Naive thymus-derived CD4-positive, alpha-beta T cell (primary cell): ENCODE measurements at places on chromosomes 12 and 14. TPM values are rescaled to one million over a fixed set of nuclear protein-coding genes. Genes with fewer than 3 reads are reported as not detected.

Gene SERPINA12
- total RNA-seq, result not detected

DNA sequence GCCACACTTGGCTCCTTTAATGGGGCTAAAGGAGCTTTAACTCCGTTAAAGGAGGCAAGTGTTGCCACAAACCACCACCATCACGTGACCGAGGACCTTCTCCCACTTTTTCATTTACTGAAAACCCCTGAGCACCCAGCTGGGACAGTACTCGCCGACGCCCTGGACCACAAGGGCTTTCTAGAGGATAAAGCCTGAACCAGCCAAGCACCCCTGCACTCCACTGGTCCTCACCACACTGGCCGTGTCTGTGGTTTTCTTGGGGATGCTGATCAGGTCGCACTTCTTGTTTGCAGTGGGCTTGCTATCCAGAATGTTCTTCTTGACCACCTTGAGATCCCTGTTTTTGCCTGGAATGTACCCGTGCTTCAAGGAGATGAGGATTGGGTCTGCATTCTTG is 14.7 kb upstream of the SELPLG start:
- DNase-seq, result no peak

DNA sequence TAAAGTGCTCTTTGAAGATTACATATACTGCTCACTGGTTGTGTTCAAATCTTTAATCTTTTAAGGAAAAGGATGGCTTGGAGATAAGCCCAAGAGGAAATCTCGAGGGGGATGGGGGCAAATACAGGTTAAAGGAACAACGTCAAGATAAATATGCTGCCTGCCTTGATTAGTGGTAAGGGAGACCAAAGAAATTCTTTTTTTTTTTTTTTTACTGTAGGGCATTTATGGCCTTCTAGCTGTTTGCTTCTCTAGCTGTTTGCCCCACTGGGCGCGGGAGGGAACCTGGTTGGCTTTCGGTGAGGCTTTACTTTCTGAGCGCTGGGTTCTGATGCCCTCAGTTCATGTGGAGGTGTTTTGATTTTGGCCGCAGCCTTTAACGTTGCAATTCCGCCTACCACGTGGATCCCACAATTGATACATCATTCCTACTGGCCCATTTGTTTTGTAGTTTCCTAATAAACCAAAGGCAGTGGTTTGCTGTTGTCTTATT is 5.7 kb downstream of the CCND2 start:
- no peak for DNase-seq

DNA sequence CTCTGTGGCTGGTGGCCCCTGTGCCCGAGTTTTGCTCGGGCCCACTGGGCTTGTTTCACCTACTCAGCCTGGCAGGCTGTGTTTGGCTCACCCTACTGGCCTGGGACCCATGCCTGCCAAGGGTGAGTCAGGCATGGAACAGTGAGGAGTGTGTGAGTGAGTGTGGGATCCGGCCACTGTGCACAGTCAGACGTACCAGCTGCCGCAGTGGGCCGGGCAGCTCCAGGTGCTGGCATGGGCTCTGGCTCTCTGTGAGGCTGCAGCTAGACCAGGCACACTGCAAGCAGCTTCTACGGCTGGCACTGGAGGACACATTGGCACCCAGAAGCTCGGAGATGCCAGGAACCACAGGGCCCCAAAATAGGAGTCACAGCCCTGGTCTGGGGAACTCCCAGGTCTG is 40.6 kb downstream of the HSD17B6 start:
- no peak for DNase-seq

GRCh38 chr14:98580131-98580678 is 691.8 kb downstream of the BCL11B start:
- DNase-seq, result peak; percentile 34
